Lower lobe of right lung (tissue), 2 donors: ENCODE measurements at places on chromosomes 2 and 18. TPM values are rescaled to one million over a fixed set of nuclear protein-coding genes. Genes with fewer than 3 reads are reported as not detected.

The AGAP1 gene
- total RNA-seq, result 36.2 TPM

The BCL11A gene
- total RNA-seq, result 9.7 TPM

The FAM161A gene
- 2.6 TPM for total RNA-seq

The CSRNP3 gene
- total RNA-seq, result 2.3 TPM

The FLACC1 gene
- 6.8 TPM for total RNA-seq

The SERPINB11 gene
- total RNA-seq, result 0.77 TPM

The STEAP3 gene
- 18.3 TPM for total RNA-seq

The INHA gene
- total RNA-seq, result not detected

DNA sequence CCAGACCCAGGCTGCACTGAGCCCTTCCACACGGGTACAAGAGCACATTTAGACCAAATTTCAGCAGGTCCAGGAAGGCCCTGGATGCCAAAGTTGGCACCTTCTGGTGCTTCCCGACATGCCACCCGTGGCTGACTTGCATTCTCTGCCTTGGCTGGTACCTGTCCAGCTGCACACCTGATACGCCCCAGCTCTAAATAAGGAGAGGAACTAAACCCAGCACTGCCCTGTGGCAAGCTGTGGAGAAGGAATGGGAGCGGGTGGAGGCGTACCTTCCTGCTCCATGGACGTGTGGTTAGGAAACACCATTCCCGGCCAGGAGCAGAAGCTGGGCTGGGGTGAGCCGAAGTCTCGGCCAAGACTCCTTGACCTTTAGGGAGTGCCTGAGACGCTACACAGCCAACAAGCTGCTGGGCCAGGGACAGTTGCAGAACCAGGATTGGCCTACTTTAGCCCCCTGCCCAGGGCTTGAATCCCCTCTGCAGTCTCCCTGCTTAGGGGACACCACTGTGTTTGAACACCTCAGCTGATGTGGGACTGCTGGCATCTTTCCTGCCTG lies 86.5 kb upstream of the TAF1B start:
- peaks cover 33% of the 10 kb centered on the region for H3K4me1 ChIP-seq
- H3K36me3 ChIP-seq, result no peaks in the 10 kb centered on the region
- H3K4me3 ChIP-seq, result no peak overlapping the region
- no peak overlapping the region for H3K27ac ChIP-seq
- no peak for DNase-seq

DNA sequence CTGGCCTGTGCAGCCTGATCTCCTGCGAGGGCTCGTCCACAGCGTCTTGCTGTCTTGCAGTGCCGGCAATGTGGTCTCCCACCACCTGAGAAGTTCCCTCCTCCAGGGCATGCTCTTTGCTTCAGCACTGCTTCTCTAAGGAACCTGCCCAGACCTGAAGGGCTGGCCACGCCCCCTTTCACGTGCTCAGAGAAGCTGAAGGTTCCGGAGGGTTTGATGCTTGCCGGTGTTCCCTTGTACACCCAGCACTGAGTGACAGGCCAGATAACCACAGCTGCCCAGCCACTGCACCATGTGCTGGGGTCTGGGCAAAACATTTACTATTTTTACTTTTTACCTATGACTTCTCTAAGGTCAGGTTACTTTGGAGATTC lies 1.7 kb upstream of the POLR2D start:
- no peak overlapping the region for H3K27ac ChIP-seq
- peaks cover 18% of the 10 kb centered on the region for H3K36me3 ChIP-seq
- H3K4me1 ChIP-seq, result peaks cover 33% of the 10 kb centered on the region
- no peaks in the 10 kb centered on the region for H3K27me3 ChIP-seq

GRCh38 chr18:62825382-62825781 lies 110.0 kb downstream of the PHLPP1 start:
- H3K36me3 ChIP-seq, result no peaks in the 10 kb centered on the region
- peaks cover 6% of the 10 kb centered on the region for H3K4me1 ChIP-seq
- H3K4me3 ChIP-seq, result no peak overlapping the region
- no peak overlapping the region for H3K27ac ChIP-seq
- H3K27me3 ChIP-seq, result no peaks in the 10 kb centered on the region
- no peak for DNase-seq

DNA sequence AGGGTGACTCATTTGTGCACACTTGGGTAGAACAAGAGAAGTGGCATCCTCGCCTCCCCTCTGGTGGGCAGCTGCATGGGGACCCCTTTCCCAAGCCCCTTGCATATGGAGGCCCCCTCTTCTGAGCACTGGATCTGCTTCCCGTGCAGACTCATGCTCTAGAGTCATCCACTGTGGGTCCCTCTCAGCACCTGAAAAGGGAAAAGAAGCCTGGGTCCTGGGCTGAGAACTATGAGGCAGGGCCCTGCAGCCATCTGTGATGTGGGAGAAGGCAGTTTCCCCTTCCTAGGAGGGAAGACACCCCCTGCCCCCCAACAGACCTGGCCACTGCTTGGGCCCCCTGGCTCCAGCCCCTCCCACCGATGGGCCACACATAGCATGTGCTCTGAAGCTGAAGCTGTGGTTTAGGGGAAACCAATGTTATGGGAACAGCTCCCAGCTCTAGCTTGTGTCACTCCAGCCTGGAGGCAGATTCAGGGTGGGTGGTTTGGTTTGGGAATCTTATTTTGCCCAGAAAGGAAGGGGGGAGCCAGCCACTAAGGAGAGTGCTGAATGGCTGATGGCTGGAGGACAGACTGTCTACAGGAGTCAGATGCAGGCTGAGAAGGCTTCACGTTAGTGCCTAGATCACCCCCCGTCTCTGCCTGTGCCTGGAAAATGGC lies 172.8 kb downstream of the GLI2 start:
- H3K4me3 ChIP-seq, result no peak overlapping the region
- no peaks in the 10 kb centered on the region for H3K27me3 ChIP-seq
- no peak overlapping the region for H3K27ac ChIP-seq
- DNase-seq, result peak; percentile 39
- peaks cover 10% of the 10 kb centered on the region for H3K4me1 ChIP-seq
- H3K36me3 ChIP-seq, result no peaks in the 10 kb centered on the region

DNA sequence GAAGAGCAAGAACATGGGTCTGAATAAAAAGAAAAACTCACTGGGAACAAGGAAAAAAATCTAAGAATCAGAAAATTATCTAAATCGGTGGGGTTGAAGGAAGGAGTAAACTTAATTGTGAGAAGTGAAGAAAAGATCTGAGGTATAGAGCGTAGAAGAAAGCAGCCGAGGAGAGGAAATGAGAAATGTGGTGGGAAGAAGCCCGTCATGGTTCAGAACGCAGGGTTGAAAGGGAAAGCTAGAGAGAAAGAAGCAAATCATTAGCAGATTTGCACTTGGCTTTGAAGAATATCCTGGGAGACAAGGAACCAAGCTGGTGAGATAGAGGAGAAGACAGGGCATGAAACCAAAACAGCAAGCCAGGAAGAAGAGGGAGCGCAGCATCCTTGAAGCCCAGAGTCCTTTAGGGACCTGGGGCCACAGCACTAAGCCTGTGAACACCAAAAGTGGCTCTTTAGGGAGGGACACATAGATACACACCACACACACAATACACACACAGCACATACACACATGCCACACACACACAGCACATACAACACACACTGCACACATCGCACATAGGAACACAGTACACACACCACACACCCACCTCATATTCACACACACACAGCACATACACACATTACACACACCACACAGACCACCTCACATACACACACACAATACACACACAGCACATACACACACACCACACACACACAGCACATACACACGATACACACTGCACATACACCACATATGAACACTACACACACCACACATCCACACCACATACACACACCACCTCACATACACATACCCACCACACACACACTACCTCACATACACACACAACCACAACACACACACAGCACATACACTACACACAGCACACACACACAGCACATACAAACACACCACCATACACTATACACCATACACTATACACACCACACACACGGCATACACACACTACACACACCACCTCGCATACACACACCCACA lies 274.6 kb downstream of the ETAA1 start:
- no peaks in the 10 kb centered on the region for H3K4me1 ChIP-seq
- no peak overlapping the region for H3K27ac ChIP-seq
- no peak for DNase-seq
- no peaks in the 10 kb centered on the region for H3K27me3 ChIP-seq
- no peak overlapping the region for H3K4me3 ChIP-seq
- no peaks in the 10 kb centered on the region for H3K36me3 ChIP-seq

- no peaks in the 10 kb centered on the region for H3K36me3 ChIP-seq
- no peak overlapping the region for H3K4me3 ChIP-seq
- H3K27me3 ChIP-seq, result no peaks in the 10 kb centered on the region
- DNase-seq, result no peak
These were observed 160.9 kb downstream of the FBXO15 start for GRCh38 chr18:73986711-73987110.

- H3K4me3 ChIP-seq, result no peak overlapping the region
- H3K27ac ChIP-seq, result no peak overlapping the region
- H3K27me3 ChIP-seq, result no peaks in the 10 kb centered on the region
- DNase-seq, result no peak
- H3K36me3 ChIP-seq, result no peaks in the 10 kb centered on the region
These were observed 79.9 kb upstream of the OTOS start for GRCh38 chr2:240220371-240220770.

DNA sequence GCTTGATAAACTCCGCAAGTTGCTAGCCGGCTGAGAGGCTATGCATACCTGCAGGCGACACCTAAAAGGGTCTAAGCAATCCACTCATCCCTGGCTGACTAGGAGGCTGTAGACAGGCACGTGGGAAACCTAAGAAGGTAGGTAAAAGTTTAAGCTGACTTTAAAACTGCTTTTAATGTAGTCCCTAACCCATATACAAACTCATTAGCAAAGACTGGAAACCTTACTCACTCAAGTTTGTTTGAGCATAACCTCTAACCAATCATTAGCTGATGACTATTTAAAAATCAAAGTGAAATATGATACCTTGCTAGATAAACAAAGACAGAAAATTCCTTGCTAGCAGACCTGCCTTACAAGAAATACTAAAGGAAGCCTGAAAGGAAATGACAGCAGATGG lies 106.4 kb downstream of the EXOC6B start:
- no peak overlapping the region for H3K27ac ChIP-seq
- H3K36me3 ChIP-seq, result peaks cover 6% of the 10 kb centered on the region
- H3K4me3 ChIP-seq, result no peak overlapping the region
- peaks cover 18% of the 10 kb centered on the region for H3K4me1 ChIP-seq
- no peak for DNase-seq

- DNase-seq, result no peak
- no peak overlapping the region for H3K27ac ChIP-seq
- H3K36me3 ChIP-seq, result no peaks in the 10 kb centered on the region
- H3K4me1 ChIP-seq, result no peaks in the 10 kb centered on the region
- H3K4me3 ChIP-seq, result no peak overlapping the region
- H3K27me3 ChIP-seq, result no peaks in the 10 kb centered on the region
These were observed 109.7 kb downstream of the MSH2 start for GRCh38 chr2:47512581-47513083.

- no peak overlapping the region for H3K27ac ChIP-seq
- no peaks in the 10 kb centered on the region for H3K27me3 ChIP-seq
- H3K36me3 ChIP-seq, result no peaks in the 10 kb centered on the region
These were observed 125.8 kb upstream of the EPB41L3 start for GRCh38 chr18:5669585-5669984.

DNA sequence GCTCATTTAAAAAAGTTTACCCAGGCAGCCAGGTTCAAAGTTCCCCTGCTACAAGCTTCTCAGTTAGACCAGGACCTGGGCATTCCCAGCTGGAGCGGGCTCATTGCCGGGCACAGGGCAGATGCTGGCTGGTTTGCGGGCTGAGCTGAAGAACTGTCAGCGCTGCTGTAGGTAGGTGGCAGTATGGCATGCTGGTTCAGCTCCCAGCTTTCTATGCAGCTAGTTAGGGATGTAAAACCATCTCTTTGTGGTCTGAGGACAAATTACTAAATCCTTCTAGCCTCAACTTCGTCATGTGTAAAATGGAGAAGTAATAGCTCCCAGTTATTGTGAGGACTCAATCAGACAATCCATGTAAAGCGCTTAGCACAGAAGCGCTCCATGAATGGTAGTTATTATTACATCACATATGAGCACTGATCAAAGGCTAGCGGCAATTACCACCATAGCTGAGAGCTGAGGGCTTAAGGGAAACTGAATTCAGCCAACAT lies 2.4 kb upstream of the LDLRAD4 start:
- H3K4me3 ChIP-seq, result peak overlapping the region; percentile 74
- no peak overlapping the region for H3K27ac ChIP-seq
- DNase-seq, result peak; percentile 72
- peaks cover 22% of the 10 kb centered on the region for H3K27me3 ChIP-seq

GRCh38 chr2:10452956-10453904 lies 5.1 kb upstream of the ODC1 start:
- no peak overlapping the region for H3K4me3 ChIP-seq
- H3K36me3 ChIP-seq, result no peaks in the 10 kb centered on the region
- peaks cover 20% of the 10 kb centered on the region for H3K4me1 ChIP-seq
- DNase-seq, result peak; percentile 19
- H3K27me3 ChIP-seq, result no peaks in the 10 kb centered on the region

- peaks cover 6% of the 10 kb centered on the region for H3K4me1 ChIP-seq
- no peak overlapping the region for H3K27ac ChIP-seq
- no peaks in the 10 kb centered on the region for H3K36me3 ChIP-seq
- DNase-seq, result no peak
- no peaks in the 10 kb centered on the region for H3K27me3 ChIP-seq
These were observed 472.0 kb upstream of the ETAA1 start for GRCh38 chr2:66925128-66925527.

- peaks cover 44% of the 10 kb centered on the region for H3K4me1 ChIP-seq
- no peak overlapping the region for H3K4me3 ChIP-seq
- no peaks in the 10 kb centered on the region for H3K36me3 ChIP-seq
These were observed 58.7 kb upstream of the SP3 start for GRCh38 chr2:174023591-174024523.

- H3K4me3 ChIP-seq, result no peak overlapping the region
- H3K27me3 ChIP-seq, result no peaks in the 10 kb centered on the region
- H3K4me1 ChIP-seq, result peaks cover 82% of the 10 kb centered on the region
- no peak for DNase-seq
These were observed 11.9 kb downstream of the CRIM1 start for GRCh38 chr2:36367486-36367885.

- DNase-seq, result no peak
- no peaks in the 10 kb centered on the region for H3K27me3 ChIP-seq
- H3K27ac ChIP-seq, result no peak overlapping the region
- peaks cover 11% of the 10 kb centered on the region for H3K4me1 ChIP-seq
These were observed 38.9 kb downstream of the ZNF532 start for GRCh38 chr18:58903533-58903932.

DNA sequence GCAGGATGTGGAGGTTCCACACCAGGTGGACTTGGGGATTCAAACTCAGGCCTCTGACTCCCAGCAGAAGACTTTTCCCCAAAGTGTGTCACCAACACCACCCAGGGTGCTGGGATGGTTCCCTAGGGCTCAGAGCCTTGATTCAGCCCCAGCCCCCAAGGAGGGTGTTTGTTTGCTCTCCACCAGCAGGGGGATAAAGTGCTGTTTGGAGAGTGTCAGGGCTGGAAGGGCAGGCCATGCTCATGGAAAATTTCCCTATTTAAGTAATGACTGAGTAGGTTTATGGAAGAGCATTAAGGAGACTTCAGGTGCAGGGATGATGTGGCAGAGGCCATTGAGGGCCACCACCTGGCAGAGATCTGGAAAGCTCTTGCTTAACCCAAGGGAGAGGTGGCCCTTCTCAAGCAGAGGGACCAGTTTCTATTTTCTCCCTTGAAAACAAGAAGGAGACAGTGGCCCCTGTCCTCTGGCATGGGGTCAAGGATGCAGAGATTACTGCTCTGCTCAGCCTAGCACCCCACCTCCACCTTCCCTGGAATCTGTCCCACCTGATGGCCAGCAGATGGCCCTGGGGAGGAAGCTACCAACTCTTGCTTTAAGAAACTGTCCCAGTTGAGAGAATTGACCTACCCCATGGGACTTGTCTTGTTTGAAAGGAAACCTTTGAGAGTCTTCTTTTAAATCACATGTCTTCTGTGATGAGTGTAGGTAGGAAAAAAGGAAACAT lies 122.1 kb downstream of the ACOXL start:
- no peaks in the 10 kb centered on the region for H3K27me3 ChIP-seq
- no peak for DNase-seq
- H3K36me3 ChIP-seq, result no peaks in the 10 kb centered on the region
- H3K4me1 ChIP-seq, result no peaks in the 10 kb centered on the region
- no peak overlapping the region for H3K4me3 ChIP-seq
- H3K27ac ChIP-seq, result no peak overlapping the region
